ENCODE measurements at places on chromosomes 5 and 9.
A peak's percentile ranks its signal among the peaks of the same experiment; 100 is the strongest.

DNA sequence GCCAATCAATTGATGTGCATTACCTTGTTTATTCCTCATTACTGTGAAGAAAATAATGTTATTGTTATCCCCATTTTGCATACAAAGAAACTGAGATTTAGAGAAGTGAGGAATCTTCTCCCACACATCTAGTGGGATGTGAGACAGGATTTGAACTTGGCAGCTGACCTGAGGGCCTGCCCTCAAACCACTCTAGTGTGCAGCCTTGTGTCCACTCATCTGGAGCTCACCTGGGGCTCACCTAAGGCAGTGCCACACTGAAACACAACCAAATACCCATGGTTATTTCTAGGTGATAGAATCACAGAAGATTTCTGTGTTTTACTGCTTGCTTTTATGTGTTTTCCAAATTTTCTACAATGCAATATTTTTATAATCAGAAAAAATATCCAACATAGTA lies 94.7 kb upstream of the SAP30L start:
- DNase-seq = no peak

DNA sequence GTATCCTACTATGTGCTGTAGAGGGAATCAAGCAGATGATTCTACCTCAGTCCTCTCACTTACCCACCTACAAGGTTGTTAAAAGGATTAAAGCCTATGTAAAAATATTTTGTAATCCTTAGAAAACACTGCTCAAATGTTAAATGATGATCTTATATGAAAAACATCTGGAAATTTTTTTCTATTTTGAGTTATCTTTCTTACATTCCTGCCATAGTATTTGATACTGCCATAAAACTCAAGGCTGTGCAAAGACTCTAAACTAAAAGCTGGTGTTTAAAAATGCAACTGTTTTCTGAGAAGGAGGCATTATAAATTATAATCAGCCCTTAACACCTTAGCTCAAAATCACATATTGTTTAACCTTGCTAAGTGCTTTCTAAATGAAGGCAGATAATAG lies 474.2 kb downstream of the PRELID2 start:
- no peak for DNase-seq

GRCh38 chr9:31629292-31629691 lies 755.2 kb upstream of the ACO1 start:
- DNase-seq = no peak

GRCh38 chr5:153981905-153982605 lies 56.7 kb downstream of the FAM114A2 start:
- DNase-seq = no peak

- no peak for DNase-seq
These were observed 117.5 kb upstream of the MTAP start for GRCh38 chr9:21684831-21685362.

DNA sequence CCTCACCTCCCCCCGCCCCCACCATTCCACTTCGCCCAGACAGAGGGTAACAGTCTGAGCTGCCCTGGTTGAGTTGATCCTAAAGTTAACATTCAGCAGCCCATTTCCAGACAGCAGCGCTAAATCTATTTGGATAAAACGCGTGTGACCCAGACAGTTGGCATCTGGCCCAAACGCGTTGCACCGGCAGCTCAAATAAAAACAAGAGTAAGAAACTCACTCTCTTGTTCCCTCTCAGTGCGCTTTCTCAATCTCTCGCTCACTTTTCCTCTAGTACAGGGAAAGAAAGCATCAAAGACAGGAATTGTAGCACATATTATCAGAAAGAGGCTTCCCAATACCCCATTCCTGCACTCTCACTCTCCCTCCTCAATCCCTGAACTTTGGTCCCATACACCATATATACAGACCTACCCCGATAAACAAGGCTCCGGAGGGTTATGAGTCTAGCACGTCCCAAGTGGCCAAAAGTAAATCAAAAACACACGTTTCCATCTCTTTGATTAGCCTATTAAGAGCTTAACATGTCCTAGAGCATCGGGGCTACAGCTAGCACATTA lies 1.3 kb downstream of the ADAMTS6 start:
- DNase-seq = peak; percentile 4

GRCh38 chr5:138712791-138713190 lies 40.4 kb upstream of the CTNNA1 start:
- DNase-seq = no peak

GRCh38 chr9:133045132-133045531 lies 14.3 kb downstream of the GTF3C5 start:
- no peak for DNase-seq

- DNase-seq = no peak
These were observed 79.8 kb downstream of the PCSK1 start for GRCh38 chr5:96353220-96353619.

- no peak for DNase-seq
These were observed 2.0 kb upstream of the CDC37L1 start for GRCh38 chr9:4677392-4677791.

- no peak for DNase-seq
These were observed 75.7 kb downstream of the WNK2 start for GRCh38 chr9:93259490-93260262.

GRCh38 chr5:177154003-177154643 lies 20.6 kb downstream of the NSD1 start:
- no peak for DNase-seq

DNA sequence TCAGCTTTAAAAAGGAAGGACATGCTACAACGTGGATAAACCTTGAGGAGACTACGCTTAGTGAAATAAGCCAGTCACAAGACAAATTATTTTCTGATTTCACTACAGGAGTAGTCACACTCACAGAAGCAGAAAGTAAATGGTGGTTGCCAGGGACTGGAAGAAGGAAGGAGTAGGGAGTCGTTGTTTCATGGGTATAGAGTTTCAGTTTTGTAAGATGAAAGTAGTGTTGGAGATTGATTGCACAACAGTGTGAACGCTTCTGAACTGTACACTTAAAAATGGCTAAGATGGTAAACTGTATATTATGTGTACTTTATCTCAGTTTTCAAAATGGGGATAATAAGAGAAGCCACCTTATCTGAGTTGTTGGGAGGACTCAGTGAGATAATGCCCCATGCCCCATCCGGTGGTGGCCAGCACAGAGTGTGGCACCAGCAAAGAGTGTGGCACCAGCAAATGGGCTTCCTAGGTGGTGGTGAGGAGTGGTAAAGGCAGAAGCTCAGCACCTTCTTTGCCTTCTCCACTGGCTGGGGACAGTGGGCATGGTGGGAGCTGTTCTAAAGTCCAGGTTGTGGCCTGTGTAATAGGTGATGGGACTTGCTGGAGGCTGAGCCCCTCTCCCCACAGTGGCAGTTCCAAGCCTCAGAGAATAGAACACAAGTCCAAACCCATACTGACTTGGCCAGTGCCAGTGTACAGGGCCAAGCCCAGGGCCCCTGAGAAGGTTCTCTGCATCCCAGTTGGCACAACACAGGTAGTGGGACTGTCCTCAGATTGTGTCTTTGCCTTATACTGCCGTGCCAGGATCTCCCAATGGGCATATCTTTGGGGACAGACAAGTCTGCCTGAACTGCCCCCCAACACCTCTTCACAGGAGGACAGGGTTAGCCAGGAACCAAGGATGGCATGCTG lies 4.4 kb downstream of the SLC22A4 start:
- no peak for DNase-seq

- DNase-seq = no peak
These were observed 221.1 kb downstream of the FANCC start for GRCh38 chr9:95096381-95096780.

DNA sequence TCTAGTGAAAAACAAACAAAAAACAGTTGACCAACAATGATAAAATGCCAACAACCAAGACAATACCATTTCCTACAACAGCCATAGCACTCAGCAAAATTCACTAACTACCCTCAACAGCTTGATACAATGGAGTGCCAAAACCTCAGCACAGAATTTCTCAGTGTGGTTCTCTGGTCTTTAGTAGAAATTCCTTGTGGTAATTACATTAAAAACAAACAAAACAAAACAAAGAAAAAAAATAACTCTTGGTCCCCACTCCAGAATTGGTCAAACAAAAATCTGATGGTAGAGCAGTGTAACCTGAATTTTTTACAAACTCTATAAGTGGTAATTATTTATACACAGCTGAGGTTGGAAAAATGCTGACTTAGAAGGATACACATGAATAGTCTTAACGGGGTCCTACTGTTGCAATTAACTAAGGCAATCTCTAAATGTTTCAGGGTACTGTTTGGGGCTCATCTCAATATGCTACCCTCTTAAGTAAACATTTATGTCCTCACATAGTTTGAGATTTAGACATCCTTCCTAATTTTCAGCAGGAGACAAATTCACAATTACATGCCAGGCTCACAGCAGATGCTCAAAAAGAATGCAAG lies 13.8 kb downstream of the CSNK1A1 start:
- DNase-seq = peak; percentile 31

GRCh38 chr5:58335518-58335917 lies 124.4 kb downstream of the PLK2 start:
- no peak for DNase-seq

DNA sequence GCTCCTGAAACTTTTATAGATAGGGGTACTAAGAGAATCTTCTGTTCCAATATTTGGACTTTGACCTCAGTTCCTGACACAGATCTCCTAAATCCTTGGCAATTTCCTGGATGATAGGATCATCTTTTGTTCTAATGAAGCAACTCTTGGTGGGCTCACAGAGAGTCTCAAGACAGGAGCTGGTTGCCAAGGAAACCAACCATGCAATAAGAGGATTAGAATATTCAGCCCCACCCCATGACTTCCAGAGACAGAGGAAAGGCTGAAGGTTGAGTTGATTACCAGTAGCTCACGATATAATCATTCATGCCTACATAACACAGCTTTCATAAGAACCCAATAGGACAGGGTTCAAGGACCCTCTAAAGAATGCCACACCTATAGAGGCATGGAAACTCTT lies 2050.2 kb upstream of the CDH6 start:
- DNase-seq = no peak

GRCh38 chr9:131503626-131504465 lies 1.1 kb downstream of the POMT1 start:
- no peak for DNase-seq

DNA sequence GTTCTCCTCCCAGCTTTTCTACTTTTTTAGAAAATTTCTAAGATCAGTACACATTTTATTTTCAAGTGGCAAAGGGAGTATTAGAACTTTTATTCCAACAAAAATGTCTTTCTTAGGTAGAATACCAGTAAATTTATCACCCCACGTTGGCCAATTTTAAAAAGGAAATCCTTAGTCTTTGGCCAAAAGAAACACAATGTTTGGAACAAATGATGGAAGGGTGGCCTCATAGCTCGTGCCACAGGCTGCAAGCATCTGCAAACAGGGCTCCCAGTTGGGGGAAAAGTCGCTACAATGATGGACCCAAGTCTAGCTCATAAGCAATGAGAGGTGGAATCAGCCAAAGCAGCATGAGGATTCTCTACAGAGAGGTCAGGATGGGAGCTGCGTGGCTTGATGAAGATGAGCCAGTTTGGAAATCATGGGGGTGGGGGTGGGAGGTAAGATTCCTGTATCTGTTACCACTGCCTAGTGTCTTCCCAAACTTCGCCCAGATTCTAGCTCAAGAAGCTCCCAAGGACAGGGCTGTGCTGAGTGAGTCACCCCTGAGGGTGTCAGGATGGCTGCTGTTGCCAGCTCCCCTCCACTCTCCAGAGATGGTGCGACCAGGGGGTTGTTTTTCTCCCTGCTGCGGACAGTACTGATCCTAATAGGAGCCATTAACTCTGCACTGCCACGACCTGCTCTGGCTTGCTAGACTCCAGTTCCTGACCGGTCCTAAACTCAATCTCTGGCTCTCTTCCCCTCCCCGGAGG lies 75.6 kb downstream of the DCP2 start:
- no peak for DNase-seq

DNA sequence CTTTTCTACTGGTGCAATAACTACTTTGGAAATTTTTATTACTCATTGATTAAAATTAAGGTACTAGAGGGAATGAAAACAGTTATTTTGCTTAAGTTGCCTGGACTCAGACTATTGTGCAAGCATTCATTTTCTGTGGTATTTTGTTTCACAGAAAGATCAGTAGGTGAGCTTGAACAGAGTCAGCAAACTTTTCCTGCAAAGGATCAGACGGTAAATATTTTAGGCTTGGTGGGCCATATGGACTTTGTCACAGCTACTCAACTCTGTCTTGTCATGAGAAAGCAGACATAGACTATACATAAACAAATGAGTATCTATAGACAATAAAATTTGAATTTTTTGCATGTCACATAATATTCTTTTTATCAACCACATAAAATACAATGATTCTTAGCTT lies 1036.4 kb downstream of the NR2F1-AS1 start:
- no peak for DNase-seq

- DNase-seq = no peak
These were observed 218.7 kb downstream of the GLIS3 start for GRCh38 chr9:4080921-4081895.

Data from cerebellum (tissue), 4 donors.